Left cardiac atrium (tissue), 4 donors: ENCODE measurements at places on chromosomes 1 and 21. TPM values are rescaled to one million over a fixed set of nuclear protein-coding genes. Genes with fewer than 3 reads are reported as not detected.

HSD3B1 gene
- not detected for total RNA-seq

PDC gene
- total RNA-seq = not detected

FAM3B gene
- total RNA-seq = 0.63 TPM

GRCh38 chr1:9391620-9392019 lies 98.9 kb downstream of the SPSB1 start:
- no peak for DNase-seq

- DNase-seq = no peak
Measured at GRCh38 chr1:245288796-245289195, 134.0 kb downstream of the KIF26B start.

DNA sequence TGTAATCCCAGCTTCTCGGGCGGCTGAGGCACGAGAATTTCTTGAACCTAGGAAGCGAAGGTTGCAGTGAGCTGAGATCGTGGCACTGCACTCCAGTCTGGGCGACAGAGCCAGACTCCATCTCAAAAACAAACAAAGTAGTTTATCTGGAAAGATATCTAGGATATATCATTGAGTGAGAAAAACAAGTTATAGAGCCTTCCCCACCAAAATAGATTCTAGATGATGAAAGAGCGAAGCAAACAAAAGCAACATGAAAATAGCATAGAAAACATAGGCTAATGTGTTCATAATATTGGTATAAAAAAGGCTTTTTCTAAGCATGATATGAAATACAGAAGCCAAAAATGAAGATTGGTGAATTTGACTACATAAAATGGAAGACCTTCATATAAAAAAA lies 52.1 kb downstream of the ZFYVE9 start:
- no peak for DNase-seq

GRCh38 chr1:59666106-59666505 lies 148.6 kb upstream of the HOOK1 start:
- DNase-seq = no peak

DNA sequence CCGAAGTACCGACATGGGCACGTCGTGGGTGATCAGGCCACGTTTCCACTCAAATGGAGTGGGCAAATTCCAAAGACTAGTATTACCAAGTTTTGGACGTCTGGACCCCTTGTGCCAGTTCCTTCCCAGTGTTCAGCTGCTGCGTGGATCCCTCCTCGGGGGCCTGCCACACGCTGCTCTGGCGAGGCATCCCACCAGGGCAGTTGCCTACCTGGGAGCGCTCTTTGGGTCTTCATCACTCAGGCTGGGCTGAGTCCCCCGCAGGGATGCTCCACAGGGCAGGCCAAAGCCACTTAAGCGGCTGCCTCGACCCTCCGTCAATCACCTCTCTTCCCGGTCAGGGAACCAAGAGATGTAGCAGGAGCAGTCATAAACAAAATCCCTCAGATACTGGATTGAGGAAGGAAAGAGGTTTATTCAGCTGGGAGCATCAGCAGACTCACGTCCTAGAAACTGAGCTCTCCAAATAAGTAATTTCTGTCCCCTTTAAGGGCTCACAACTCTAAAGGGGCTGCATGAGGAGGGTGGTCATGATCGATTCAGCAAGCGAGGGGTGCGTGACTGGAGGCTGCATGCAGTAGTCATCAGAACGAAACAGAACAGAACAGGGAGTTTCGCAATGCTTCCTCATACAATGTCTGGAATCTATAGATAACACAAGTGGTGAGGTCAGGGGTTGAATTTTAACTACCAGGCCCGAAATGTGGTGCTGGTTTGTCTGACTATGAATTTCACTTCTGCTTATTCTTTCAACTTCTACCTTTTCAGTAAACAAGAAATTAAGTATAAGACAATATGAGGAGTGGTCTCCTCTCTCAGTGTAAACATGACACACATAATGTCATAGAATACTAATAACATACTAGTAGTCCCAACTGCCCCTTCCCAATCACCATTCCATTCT lies 998.6 kb upstream of the NCAM2 start:
- DNase-seq = no peak

DNA sequence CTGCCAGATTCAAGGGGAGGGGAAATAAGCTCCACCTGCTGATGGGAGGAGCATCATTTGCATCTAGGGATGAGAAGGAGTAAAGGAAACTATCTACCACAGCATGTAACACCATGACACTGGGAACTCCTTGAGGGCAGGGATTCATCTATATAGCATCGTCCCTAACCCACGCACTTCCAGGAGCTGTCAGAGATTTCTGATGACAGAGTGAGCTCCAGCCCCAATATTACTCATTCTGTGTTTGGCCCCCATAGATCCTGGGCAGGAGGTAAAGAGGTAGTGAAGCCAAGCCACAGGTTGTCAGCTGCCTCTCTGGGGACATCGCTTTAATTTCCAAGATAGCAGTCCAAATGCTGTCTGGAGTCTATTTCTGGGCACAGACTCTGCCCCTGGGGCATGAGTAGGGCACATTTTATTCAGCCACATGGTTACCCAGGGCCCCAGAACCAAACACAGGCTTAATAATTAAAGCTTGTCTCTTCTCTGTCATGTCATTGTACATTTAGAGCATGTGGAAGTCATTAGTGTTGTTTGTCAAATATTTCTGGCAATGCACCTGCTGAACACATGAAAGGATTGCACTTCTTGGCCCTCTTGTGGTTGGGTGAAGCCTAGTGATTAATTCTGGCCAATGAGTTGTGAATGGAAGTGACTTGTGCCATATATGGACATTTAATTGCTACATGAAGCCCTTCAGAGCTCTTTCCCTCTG lies 105.9 kb upstream of the POU3F1 start:
- DNase-seq = no peak

DNA sequence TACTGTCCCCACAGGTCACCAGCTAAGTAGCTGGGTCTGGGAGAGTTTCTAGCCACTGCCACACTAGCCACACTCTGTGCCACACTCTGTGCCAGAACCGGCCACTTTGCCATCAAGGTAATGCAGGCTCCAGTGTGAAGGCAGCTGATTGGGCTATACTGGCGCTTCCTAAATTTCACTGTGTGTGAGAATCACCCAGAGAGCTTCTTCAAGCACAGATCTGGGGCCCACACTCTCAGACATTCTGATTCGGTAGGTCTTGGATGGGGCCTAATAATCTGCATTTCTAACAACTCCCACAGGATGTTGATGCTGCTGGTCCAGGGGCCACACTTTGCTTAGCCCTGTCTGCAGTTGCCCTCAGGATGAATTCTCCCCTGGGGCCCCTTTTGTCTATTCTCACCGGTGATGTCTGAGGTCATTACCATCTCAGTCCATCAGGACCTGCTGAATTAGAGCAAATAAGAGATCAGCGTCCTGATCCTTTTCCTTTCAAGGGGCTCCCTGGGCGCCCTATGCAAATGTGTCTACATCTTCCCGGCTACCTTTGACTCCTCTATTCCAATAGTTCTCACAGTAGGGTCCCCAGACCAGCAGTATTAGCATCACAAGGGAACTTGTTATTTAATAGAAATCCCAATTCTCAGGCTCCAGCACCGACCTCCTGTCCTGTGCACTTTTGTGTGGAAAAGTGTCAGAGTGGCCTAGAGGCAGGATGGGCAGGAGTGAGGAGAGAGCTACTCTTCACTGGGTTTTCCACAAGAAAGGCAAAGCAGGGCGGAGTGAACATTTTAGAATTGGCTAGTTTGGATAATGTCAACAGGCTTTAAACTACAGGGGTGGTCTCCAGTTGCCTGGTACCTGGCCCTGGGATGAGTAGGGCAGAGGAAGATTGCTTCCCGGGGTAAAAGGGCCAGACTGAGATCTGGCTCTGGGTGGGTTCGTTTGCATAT lies 24.7 kb upstream of the LRRN2 start:
- no peak for DNase-seq

- no peak for DNase-seq
Measured at GRCh38 chr1:82923931-82924330, 1075.0 kb downstream of the TTLL7 start.

GRCh38 chr1:85473390-85473789 lies 8.4 kb upstream of the DDAH1 start:
- DNase-seq = no peak
